ENCODE measurements at places on chromosomes 3 and 15.

GRCh38 chr3:162764051-162764807, 1267.6 kb downstream of the OTOL1 start:
- H3K27ac ChIP-seq = no peak overlapping the region
- no peaks in the 10 kb centered on the region for H3K36me3 ChIP-seq
- H3K27me3 ChIP-seq = no peaks in the 10 kb centered on the region
- no peak for DNase-seq
- no peaks in the 10 kb centered on the region for H3K4me1 ChIP-seq
- no peak overlapping the region for H3K4me3 ChIP-seq

DNA sequence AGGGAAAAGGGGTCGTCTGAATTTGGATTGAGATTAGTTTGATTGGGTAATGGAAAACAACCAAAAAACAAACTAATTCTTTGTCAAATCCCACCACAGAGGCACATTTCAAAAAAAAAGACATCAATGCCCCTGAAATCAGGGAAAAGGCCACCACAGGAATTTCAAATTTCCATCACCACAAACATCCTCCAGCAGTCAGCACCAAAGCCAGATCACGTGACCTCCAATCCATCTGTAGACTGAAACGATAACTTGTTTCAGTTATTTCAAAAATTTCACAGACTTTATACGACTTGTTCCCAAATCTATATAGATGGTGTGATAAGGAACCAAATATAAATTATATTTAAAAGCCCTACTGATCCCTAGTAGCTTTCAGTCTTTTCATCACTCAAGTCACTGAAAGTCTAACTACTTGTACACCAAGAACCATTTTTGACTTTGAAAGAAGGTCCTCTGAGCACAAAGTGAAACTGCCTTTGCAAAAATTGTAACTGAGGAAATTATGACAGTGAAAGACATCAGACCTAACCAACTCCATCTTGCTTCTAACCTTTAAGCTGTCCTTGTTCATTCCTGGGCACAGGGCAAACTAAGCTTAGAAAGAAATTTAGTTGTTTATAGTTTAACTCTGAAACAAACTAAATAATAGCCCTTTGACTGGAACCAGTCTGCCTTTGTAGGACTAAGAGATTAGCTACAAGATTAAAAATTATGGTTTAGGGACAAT, 48.1 kb upstream of the PLCL2 start:
- no peak overlapping the region for H3K4me3 ChIP-seq
- no peak overlapping the region for H3K27ac ChIP-seq
- DNase-seq = no peak
- peaks cover 13% of the 10 kb centered on the region for H3K4me1 ChIP-seq

GRCh38 chr15:63156755-63157117, 541 bp downstream of the RPS27L start:
- H3K27me3 ChIP-seq = no peaks in the 10 kb centered on the region
- peak overlapping the region; percentile 70 for H3K27ac ChIP-seq
- DNase-seq = no peak
- H3K4me1 ChIP-seq = peaks cover 10% of the 10 kb centered on the region
- peak overlapping the region; percentile 95 for H3K4me3 ChIP-seq

- H3K4me3 ChIP-seq = no peak overlapping the region
- H3K27me3 ChIP-seq = peaks cover 27% of the 10 kb centered on the region
- peaks cover 7% of the 10 kb centered on the region for H3K4me1 ChIP-seq
- no peak for DNase-seq
- no peaks in the 10 kb centered on the region for H3K36me3 ChIP-seq
Observed at GRCh38 chr3:113213896-113214587, 2.7 kb downstream of the BOC start.

GRCh38 chr3:76514836-76515235, 525.1 kb upstream of the ROBO2 start:
- H3K4me1 ChIP-seq = no peaks in the 10 kb centered on the region
- no peaks in the 10 kb centered on the region for H3K27me3 ChIP-seq
- H3K27ac ChIP-seq = no peak overlapping the region
- no peaks in the 10 kb centered on the region for H3K36me3 ChIP-seq
- no peak for DNase-seq

GRCh38 chr3:11733914-11734313, 90.2 kb upstream of the VGLL4 start:
- DNase-seq = no peak
- no peak overlapping the region for H3K4me3 ChIP-seq
- peaks cover 2% of the 10 kb centered on the region for H3K27me3 ChIP-seq
- H3K27ac ChIP-seq = no peak overlapping the region

GRCh38 chr15:53498996-53499395, 260.5 kb downstream of the WDR72 start:
- no peak overlapping the region for H3K27ac ChIP-seq
- DNase-seq = no peak
- H3K27me3 ChIP-seq = no peaks in the 10 kb centered on the region
- no peaks in the 10 kb centered on the region for H3K4me1 ChIP-seq
- no peak overlapping the region for H3K4me3 ChIP-seq

DNA sequence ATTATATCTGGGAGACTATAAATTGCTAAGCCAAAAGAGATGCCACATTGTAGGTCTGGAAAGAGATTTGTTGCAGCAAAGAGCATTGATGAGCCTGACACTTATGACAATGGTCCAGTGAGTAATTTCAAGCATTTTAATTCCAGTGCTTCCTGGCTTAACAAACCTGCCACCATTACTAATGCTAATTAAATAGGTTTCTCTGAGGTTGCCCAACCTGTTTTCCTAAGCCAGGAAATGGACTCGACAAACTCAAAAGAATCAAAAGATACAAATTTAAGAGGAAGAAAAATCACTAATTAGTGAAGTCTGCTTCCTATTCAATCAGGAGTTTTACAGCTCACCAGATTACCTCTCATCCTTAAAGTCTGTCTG, 36.7 kb upstream of the CTDSPL start:
- H3K4me1 ChIP-seq = no peaks in the 10 kb centered on the region
- H3K27me3 ChIP-seq = peaks cover 4% of the 10 kb centered on the region
- H3K4me3 ChIP-seq = no peak overlapping the region
- no peaks in the 10 kb centered on the region for H3K36me3 ChIP-seq

DNA sequence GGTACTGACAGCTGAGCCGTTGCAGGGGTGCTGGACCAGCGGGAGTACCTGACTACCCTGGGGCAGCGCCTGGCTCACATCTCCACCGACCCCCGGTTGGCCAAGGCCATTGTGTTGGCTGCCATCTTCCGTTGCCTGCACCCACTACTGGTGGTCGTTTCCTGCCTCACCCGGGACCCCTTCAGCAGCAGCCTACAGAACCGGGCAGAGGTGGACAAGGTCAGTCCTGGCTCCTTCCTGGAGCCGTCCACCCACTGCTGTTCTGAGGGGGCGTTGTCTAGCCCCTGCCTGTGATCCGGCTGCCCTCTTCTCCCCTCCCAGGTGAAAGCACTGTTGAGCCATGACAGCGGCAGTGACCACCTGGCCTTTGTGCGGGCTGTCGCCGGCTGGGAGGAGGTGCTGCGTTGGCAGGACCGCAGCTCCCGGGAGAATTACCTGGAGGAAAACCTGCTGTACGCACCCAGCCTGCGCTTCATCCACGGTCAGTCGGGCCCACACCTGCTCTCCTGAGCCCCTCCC, 45.7 kb downstream of the DHX30 start:
- DNase-seq = no peak
- no peaks in the 10 kb centered on the region for H3K4me1 ChIP-seq
- no peak overlapping the region for H3K27ac ChIP-seq

GRCh38 chr3:128933213-128933921, 53.9 kb downstream of the ACAD9 start:
- H3K4me1 ChIP-seq = no peaks in the 10 kb centered on the region
- no peaks in the 10 kb centered on the region for H3K27me3 ChIP-seq
- no peak overlapping the region for H3K27ac ChIP-seq
- H3K4me3 ChIP-seq = no peak overlapping the region
- H3K36me3 ChIP-seq = no peaks in the 10 kb centered on the region
- DNase-seq = no peak

- H3K4me1 ChIP-seq = no peaks in the 10 kb centered on the region
- H3K27me3 ChIP-seq = no peaks in the 10 kb centered on the region
- H3K36me3 ChIP-seq = no peaks in the 10 kb centered on the region
- DNase-seq = no peak
Observed at GRCh38 chr15:48855501-48856440, 22.2 kb upstream of the EID1 start.

DNA sequence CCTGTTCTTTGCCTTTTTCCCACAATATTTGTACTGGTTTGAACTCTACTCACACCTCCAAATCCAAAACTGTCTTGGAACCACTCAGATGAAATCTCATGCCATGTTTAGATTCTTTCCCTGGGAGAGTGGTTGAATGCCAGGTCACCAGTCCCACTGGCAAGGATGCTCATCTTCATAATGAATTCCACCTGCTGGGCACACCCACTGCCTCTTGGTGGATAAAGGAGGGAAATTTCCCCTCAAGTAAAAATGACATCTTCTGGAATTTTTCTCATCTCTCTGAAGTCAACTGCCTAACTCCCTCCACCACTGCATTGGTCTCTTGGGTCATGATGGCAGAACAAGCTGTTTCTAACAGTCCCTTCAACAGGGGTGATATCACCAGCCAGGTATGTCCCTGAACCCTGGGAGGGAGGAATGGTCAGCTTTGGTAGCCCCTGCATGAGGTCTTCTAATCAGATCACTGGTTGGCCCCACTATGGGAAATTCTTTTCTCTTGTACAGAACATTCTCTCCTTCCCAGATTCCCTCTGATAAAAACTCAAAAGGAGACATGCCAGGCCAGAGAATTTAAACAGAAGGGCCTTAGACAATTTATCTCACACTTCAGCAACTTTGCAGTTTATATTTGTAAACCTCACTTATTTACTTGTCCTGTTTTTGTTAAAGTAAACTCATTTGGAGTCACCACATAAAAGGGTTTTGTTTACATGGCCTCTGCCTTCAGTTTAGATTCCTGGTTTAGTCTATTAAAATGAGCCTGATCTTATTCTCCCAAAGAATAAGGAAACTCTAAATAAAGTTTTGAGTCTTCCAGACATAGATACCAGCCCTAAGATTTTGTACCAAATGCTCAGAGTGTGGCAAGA, 143.4 kb downstream of the WNT5A start:
- no peaks in the 10 kb centered on the region for H3K36me3 ChIP-seq
- H3K4me1 ChIP-seq = no peaks in the 10 kb centered on the region
- no peak overlapping the region for H3K27ac ChIP-seq
- no peak overlapping the region for H3K4me3 ChIP-seq

- no peak overlapping the region for H3K27ac ChIP-seq
- H3K36me3 ChIP-seq = no peaks in the 10 kb centered on the region
- H3K4me3 ChIP-seq = no peak overlapping the region
- DNase-seq = peak; percentile 7
Observed at GRCh38 chr3:194205675-194206133, 69.8 kb downstream of the HES1 start.
